ENCODE measurements at places on chromosomes 4 and X.

GRCh38 chr4:40831146-40831907 is 81.6 kb downstream of the NSUN7 start:
- DNase-seq, result no peak

DNA sequence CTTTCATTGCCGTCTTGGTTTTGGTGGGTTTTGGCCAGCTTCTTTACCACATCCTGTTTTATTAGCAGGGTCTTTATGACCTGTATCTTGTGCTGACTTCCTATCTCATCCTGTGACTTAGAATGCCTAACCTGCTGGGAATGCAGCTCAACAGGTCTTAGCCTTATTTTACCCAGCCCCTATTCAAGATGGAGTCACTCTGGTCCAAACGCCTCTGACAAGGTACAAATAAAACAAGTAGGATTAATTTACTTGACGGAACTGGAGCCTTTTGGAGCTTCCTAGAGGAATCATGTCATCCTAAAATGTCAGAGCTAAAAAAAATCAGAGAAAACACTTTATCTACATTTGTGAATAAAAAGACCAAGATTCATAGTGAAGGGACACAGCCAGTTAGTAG is 66.2 kb upstream of the ATXN3L start:
- no peak for DNase-seq

GRCh38 chr4:33989820-33990443 is 2254.4 kb downstream of the ARAP2 start:
- DNase-seq, result no peak

- no peak for DNase-seq
These were observed 95.6 kb downstream of the MID1IP1 start for GRCh38 chrX:38896724-38897298.

DNA sequence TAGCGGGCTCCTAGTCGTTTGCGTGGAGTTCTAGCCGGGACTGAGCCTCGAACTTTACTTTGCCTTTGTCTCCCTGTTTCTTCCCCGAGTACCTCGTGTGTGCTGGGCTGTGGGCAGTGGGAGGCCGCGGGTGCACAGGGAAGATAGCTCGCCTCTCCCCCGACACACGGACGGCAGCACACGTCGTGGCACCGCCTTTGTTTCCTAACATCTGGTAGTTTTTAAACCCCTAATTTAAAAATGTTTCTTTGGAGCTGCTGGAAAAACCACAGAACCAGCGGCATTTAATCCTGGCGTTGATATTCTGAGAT is 866 bp downstream of the RBM46 start:
- DNase-seq, result no peak

DNA sequence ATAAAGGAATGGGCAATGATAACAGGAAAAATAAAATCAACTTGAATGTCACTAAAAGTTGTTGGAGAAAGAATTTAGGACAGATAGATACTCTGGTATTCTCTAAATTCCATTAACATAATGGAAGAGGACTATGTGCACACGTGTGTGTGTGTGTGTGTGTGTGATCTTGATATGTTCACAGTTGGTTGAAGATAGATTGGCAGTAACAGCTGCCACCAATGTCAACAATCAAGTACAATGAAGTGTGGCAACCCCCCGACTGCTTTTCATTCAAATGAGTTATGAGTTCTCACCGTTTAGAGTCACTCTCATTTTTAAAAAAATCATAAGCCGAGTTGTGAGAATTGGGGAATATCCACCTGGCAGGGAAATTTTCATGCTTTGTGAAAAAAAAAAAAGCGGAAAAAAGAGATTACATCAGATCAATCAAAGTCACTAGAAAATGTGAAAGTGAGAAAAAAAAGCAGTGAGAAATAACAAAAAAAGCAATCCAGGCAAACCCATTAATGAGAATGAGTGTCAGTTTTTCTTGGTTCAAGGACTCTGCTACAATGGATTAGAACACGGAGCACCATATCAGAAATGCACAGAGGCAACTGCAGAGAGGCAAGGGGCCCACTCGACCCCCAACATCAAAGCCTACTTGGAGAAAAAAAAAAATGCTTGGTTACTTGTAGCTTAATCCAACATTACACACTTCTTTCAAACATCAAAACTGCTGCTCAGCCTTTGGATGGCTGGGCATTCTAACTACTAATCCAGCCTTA is 414.9 kb upstream of the PITX2 start:
- DNase-seq, result no peak

DNA sequence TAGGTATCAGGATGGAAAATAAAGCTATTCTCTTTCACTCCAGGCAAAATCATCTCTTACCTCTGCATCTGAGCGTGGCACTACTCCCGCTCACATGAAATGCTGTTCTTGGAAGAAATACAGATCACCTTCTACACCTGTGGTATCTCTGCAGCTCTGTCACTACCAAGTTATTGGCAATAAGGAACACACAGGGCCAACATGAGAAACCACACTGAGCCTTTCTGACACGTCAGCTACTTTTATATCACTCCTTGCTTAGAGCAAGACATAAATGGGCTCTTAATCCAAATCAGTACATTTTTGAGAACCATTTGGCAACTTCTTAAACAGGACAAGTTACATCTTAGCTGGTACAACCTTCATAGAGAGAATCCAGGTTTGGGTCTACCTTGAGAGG is 101.8 kb upstream of the GUCY1A1 start:
- no peak for DNase-seq

GRCh38 chr4:48546336-48546735 is 56.3 kb downstream of the ZAR1 start:
- DNase-seq, result peak; percentile 16

DNA sequence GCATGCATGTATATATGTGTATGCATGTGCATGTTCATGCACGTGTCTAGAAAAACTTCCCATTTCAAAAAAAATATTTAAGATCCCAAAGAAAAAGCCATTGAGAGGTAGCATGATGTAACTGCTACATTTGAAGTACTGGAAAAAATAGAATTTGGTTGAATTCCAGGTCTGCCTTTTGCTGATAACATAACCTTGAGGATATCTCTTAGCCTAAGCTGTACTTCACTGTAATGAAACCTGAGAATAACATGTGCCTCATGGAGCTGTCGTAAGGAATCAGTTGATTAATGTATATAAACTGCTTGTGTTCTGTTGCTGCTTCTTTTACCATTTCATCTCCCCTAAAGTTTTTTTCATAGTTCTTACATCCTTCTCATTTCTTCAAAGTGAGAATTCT is 351.8 kb downstream of the GRIA2 start:
- no peak for DNase-seq

DNA sequence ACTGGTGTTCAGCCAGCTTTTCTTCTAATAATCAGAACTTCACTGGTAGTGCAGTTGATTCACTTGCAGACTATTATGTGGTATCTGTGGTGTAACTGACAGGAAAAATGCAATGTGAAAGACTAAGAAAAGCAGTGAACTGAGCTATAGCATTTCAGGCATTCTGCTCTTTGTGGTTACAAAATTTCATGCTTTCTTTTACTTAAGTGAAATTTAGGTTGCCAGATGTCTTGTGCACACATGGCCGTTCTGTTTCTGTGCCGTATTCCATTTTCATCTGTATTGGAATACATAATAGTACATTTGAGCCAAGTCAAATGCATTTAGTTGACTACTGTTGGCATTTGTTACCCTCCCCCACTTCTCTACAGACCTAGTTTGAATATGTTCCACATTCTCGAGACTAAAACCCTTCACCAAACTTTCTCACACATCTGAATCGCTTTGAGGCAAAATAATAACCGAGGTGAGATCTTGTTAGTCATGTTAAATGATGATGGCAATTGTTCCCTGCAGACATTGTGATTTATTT is 8.2 kb downstream of the RTL3 start:
- DNase-seq, result no peak

DNA sequence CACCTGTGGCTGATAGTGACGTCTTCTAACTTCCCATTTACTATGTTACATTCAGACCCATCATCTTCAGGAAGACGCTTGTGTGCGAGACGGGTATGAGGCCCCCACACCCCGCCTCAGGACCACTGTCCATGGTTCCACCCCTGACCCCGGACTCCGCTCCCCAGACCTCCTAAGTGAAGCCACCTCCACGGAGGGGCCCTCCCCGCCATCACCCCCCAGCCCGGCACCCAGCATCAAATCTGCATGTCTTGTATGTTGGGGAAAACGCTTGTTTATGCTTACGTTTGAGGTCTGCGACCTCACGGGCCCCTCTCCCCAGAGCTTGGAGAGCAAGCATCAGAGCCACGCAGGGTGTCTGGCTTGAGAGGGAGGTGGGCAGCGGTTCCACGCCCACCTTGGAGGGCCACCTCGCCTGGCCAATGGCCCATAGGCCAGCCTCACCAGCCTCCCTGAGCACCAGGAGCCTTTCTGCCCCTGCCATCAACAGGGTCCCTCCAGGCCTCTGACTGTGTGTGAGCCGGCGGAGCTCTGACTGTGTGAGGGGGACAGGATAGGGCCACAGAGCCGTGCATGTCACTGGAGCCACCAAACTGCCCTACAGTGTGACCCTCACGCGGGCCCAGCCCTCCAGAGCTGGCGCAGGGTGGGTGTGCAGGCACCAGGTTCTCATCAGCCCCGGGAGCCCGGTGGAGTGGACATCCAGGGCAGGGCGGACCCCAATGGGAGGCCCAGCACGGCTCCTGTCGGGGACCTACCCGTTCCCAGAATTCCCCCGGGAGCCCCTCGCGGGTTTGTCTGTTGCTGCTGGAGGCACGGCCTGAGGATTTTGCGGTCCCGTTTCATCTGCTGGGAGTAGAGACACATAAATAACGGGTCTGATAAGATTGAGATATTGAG is 88.4 kb upstream of the NKX1-1 start:
- DNase-seq, result no peak

GRCh38 chr4:118682928-118683327 is 2.3 kb upstream of the METTL14 start:
- DNase-seq, result peak; percentile 18

- no peak for DNase-seq
These were observed 582.4 kb downstream of the FAM133A start for GRCh38 chrX:94256396-94256795.

DNA sequence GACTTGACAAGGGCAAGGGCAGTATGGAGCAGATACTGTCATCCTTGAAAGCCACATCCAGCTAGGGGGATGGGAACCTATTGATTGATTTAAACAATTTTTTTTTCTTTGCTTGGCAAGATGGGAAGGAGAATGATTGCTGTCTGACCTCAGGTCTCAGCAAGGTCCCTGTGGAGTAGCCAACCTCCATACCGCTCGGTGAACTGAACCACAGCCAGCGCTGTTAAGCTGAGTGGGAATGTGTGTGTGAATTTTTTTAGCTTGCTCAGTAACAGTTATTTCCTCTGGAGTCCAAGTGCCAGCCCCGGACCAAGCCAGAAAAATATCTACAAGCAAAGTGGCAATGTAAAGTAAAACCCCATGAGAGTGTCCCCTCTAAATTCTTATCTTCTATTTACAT is 25.9 kb downstream of the DCX start:
- DNase-seq, result no peak

DNA sequence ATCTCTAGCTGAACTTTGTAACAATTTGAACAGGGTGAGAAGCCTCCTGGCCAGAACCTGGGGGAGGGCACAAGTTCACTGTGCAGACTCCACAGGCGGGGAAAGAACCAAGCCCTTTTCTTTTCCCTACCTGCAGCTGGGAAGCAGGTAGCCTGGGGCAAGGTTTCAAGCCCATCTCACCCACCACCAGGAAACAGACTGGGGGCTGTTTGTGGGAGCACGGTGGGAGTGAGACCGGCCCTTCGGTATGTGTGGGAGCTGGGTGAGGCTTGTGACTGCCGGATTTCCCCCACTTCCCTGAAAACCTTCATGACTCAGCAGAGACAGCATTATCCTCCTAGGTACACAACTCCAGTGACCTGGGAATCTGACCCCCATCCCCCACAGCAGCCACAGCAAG is 211.7 kb downstream of the ZNF674 start:
- DNase-seq, result no peak

DNA sequence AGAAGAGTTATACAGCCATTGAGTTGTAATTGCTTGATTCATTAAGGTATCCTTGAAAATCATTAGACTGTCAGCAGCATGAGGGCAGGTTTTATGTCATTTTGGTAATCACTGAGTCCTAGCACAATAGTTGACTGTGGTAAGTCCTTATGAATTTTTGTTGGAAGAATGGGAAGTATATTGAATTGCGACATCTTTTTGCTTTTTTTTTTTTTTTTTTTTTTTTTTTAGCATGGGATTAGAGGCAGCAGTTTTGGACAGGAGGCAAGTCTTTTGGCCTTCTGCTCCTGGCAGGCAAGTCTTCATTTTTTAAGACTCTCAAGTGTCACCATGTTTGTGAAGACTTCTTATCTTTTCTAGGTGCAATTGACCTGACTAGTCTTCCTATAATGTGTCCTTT is 29.7 kb downstream of the PRRG1 start:
- no peak for DNase-seq

DNA sequence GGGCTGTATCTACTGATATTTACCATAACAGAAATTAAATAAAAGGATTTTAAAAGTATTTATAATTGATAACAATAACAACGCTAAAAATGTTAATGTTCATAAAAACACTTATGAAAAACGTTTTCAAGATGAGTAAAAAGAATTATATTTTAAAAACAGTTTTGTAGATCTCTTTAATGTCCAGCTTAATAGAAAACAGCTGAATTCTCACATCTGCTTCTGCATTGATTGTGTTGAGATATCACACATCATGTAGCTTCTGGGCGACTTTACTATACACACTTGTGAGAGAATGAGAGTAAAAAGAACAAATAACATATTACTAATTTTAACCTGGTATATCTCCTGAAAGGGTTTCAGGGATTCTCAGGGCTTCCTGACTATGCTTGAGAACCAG is 83.6 kb downstream of the NCAPG start:
- no peak for DNase-seq

DNA sequence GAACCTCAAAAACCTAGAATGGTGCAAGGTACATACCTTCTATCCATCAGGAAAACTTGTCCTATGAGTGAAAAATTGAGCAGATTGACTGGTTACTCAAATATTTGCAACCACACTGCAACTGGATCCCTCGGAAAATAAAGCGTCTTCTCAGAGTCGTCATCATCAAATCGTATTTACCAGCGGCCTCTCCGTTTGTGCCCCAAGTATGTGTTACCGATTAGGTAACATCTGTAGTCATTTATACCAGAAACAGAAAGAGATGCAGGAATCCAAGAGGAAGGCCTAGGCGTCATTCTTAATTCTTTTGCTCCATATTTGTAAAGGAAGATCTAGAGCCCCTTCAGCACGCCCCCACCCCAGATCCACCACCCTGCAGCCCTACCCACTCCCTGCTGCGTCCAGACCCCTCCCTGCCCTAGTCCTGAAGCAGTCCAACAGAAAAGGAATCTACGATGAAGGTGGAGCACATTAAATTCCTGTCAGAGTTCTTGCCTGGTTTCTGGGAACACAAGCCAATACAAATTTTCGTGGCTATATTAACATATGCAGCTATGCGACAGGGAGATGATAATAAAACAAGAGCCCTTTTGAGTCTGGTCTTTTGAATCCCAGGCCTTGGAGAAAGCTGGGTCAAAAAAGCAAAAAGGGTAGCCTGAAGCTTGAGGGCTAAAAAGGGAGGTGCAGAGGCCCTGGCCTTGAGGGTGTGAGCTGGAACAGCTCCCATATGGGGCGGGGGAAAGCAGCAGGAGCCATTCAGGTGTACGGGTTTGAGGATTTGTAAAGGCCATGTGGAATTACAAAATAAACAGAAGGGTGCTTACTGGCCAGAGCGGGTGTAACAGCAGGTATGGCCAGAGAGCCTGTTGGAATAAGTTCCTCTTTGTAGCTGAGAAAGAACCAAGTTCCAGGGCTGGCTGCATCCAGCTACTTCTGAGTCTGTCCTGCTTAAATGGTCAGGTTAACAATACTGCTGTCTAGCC is 77.0 kb downstream of the ZNF827 start:
- DNase-seq, result no peak
